IMR-90 (cell line): ENCODE measurements at places on chromosomes 6 and 20. TPM values are rescaled to one million over a fixed set of nuclear protein-coding genes. Genes with fewer than 3 reads are reported as not detected.

The GGT7 gene
- 25.9 and 32.8 TPM in 2 replicates for polyA plus RNA-seq

GRCh38 chr20:51021067-51022025 is 1.6 kb downstream of the KCNG1 start:
- DNase-seq = peak; percentile 61

GRCh38 chr6:52612336-52613054 is 35.6 kb upstream of the TRAM2 start:
- DNase-seq = peak; percentile 50

GRCh38 chr6:130245267-130245666 is 22.5 kb upstream of the SAMD3 start:
- no peak for DNase-seq

DNA sequence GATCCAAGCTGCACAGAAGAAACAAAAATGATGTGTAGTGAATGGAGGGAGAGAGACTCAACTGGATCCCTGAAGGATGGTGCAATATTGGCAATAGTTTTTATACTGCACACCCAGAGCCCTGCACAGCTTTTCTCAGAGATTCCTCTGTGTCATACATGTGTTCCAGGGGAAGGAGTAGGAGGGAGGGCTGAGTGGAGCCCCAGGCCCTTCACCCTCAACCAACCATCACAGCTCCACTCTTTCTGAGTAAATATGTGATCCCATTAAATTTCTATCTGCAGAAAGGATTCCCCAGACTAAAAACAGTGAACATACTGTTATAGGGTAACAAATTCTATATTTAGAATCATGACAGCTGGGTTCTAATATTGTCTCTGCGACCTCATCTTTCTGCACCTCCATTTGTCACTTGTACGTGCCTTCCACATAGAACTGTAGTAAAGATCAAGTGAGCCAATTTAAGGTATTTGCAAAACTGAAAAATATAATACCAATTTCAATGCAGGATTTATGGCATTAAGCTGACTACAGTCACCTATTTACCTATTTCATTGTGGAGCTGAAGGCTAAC is 421.4 kb upstream of the NRSN1 start:
- no peak for DNase-seq

GRCh38 chr20:53786071-53786444 is 192.4 kb upstream of the ZNF217 start:
- DNase-seq = no peak

- DNase-seq = no peak
These were observed 18.9 kb upstream of the SLC22A2 start for GRCh38 chr6:160277546-160277945.

- peak; percentile 11 for DNase-seq
These were observed 19.0 kb downstream of the KIF3B start for GRCh38 chr20:32296412-32296811.

DNA sequence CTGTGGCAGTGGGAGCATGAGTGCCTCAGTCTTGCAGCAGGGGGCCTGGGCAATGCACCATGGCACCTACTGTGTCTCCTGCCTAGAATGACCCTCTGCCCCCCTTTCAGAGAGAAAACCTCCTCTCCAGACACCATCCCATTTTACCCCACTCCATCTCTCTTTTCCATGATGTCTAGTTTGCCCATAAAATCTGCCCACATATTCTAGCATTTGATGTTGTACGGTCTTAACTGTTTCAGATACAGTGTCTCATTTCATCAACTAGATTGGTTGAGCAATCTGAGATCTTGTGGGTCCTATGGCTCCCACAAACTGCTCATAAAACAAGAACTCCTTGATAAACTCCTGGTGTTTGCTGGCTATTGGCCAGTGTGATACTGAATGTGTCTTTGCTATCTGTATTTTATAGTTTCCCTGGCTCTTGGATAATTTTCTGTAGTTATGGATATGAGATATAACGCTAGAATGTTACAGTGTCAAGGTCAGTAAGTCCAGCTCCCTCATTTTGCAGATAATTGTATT is 8.1 kb downstream of the PNPLA1 start:
- no peak for DNase-seq

GRCh38 chr6:33165581-33166258 is 26.5 kb downstream of the COL11A2 start:
- no peak for DNase-seq

- DNase-seq = no peak
These were observed 1.4 kb downstream of the OTOR start for GRCh38 chr20:16749573-16749972.

DNA sequence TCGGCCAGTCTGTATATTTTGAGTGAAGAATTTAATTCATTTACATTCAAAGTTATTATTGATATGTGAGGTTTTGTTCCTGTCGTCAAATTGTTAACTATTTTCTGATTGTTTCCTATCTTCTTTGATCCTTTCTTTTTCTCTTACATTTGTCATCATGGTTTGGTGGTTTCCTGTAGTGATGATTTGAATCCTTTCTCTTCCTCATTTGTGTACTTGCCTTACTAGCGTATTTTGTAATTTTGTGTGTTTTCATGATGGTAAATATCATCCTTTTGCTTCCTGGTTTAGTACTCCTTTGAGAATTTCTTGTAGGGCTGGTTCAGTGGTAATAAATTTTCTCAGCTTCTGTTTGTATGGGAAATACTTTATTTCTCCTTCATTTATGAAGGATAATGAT is 151.7 kb upstream of the CEP162 start:
- no peak for DNase-seq

DNA sequence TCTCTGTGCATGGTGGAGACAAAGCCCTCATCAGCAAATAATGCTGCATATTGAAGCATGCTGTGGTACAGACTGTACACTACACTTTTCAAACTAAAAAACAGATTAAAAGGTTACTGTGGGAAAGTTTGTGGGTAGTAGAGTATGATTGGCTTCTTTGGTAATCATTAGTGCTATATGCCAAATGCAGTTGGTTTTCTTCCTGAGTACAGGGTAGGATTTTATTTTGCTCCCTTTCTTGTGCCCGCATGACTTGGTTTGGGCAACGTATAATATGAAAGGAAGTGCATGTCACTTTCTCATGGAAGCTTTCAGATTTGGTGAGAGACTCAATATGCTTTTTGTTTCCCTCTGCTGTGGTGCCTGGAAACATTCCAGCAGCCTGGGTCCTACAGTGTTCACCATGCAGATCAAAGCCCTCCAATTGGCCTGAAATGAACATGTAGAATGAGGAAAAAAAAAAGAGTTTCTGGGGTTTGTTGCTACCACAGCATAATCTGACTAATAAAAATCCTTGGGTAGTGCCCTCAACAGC is 270.7 kb upstream of the ADGRB3 start:
- no peak for DNase-seq
